ENCODE measurements at places on chromosomes 16 and 17.

GRCh38 chr17:80789356-80789902 is 202.2 kb upstream of the CHMP6 start:
- DNase-seq: no peak

- no peak for DNase-seq
These were observed 6.1 kb downstream of the TBX21 start for GRCh38 chr17:47739150-47739549.

DNA sequence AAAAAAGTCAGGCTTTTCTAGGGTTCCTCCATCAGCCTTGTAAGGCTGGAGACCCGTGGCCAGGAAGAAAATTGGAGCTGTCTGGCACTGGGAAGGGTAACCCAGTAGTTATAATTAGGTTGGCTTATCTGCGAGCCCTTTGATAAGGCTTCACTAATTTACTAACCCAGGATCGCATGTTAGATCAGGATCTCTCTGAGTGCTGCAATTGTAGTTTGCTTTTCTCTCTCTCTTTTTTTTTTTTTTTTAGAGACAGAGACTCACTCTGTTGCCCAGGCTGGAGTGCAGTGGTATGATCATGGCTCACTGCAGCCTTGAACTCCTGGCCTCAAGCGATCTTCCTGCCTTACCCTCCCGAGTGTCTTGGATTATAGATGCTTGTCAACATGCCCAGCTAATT is 17.0 kb downstream of the ABCC1 start:
- DNase-seq: no peak

DNA sequence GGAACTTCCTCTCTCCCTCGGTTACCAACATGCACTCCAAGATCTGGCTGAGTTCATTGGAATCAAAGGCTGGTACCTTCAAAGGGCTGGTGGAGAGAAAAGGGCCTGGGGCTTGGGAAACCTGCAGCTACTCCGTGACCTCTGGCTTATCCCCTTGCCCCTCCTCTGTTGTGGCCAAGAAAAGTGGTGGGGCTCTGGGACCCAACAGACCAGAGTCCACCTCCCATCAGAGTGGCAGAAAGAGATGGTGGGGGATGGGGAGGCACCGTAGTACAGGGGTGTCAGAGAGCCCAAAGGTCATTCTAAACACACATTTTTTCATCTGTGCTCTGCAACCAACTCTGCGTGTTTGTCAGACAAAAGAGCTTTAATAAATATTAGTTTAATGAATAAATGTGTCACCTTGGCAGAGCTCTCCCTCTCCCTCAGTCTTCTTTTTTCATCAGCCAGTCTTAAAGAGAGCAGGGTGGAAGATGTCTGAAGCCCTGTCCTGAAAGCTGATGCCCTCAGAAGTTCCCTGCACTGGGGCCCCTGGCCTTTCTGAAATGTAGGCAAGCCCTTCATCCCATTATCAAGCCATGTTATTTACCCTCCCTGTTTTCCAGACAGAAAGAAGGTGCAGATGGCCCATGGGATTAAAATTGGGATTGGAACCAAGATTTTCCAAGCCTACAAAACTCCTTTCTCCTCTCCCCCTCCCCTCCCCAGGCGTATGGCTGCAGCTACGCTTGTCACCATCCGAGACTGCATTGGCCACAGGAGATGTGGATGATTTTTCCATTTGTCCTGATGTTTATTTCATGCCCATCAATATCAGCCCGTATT is 227.3 kb downstream of the CCDC182 start:
- no peak for DNase-seq

- no peak for DNase-seq
These were observed 375.7 kb upstream of the DYNLRB2 start for GRCh38 chr16:80164966-80165550.

GRCh38 chr16:72658888-72659717 is 388.8 kb downstream of the ZFHX3 start:
- no peak for DNase-seq

DNA sequence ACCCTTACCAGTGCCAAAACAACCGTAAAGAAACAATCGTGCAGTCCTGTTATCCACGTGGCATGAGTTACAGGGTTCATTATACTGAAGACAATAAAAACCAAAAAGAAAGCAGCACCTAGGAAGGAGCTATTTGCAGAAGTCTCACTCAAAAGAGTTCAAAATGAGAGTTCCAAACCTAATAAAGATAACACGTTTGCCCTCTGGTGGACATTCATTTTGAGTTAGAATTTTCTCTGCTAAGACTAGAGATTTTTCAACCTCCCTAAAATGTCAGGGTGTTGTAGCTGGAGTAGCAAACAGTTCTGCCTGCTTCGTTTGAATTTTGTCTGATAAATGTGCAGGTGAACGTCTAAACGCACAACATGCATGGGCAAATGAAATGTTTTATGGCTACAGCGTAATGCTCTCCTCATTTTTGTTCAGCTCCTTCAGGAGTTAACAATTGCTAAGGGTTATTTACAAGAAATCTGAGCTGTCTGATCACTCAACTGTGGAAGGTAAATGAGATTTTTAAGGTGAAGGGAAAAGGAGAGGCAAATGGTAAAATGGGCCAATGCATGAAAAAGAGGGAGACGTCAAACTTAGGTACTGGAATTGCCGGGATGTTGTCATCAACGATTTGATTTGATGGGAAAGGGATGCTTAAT is 1067.9 kb upstream of the EEF2KMT start:
- DNase-seq: no peak

DNA sequence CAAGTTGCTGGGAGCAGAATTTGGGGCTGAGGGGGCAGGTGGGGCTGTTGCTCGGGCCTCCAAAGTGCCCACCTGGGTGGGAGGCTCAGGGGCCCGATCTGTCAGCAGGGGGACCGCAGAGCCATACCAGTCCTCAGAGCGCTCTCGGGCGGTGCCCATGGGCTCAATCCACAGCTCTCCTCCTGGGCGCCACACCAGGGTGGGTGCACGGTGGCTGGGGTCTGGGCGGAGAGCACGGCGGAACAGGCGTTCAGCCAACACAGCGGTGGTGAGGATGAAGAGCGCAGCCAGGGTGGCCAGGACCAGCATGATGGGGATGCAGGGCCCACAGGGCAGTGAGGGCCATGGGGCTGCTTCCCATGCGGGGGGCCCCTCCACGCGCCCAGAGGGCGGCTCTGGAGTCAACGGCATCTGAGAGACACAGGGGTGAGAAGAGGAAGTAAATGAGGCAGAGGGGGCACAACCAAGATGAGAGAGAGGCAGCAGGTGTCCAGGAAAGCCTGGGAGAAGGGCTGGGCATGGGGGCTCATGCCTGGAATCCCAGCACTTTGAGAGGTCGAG is 1.2 kb downstream of the C16orf54 start:
- no peak for DNase-seq

- DNase-seq: no peak
These were observed 13.3 kb upstream of the MRPL38 start for GRCh38 chr17:75917917-75918445.

DNA sequence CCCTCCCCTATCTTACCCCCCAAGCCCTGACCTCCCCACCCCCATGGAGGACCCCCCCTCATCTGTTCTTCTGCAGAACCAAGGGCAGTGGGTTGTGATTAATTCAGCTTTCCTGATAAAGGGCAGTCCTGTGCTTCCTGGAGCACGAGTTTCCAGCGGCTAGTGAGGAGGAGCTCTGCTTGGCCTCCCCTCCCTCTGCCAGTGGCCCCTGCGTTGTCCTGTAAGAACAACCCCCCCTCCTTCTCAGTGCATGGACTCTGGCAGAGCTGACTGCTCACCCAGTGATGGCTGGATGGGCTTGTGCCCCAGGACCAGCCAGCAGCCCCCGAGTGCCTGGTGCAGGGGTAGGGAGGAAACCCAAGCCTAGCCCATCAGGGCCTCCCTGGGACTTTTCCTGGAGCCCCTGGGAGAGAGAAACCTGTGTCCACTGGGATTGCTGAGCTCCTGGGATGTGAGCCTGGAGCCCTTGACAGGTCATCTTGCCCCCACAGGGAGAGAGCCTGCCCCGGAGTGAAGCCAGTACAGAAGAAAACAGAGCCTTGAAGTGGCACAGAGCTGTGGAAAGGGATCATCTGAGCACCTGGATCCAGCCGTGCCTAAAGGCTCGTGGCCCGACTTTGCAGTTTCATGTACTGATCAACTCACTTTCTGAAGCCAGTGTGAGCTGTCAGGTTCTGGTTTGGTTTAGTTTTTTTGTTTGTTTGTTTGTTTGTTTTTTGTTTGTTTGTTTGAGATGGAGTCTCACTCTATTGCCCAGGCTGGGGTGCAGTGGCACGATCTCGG is 26.5 kb downstream of the MMP15 start:
- DNase-seq: no peak

- DNase-seq: no peak
These were observed 5.2 kb upstream of the ZFP90 start for GRCh38 chr16:68533937-68534336.

- DNase-seq: no peak
These were observed 1.1 kb downstream of the IRX6 start for GRCh38 chr16:55325080-55325447.
